ENCODE measurements at places on chromosomes 2 and 18.

DNA sequence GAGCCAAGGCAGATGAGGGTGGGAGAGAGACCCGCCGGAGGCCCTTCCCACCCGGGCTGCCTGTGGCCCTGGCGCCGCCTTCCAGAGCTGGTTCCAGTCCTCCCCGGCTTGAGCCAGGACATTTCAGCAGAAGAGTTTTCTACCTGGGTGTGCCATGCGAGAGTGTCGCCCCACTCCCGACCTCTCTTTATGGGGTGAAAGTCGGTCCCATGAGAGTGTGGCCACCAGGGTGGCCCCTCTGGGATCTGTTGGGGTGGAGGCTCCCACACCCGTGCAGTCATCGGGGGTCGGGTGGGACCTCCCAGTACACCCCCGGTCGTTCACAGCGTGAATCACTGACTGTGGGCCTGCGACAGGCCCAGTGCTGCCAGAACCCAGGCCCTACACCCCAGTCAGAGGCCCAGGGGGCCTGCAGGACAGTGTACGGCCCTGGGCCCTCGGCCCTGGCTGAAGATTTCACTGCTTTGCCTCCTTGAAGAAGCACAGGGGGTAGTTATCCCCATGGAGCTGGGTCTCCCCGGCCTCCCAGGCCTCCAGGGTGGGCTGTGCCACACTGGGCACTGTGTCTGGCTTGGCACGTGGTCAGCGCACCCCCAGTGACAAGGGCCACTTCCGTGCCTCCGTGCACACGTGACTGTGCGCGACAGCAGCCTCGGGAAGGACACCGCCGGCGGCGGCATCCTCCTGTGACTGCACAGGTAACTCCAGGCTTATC, 5.9 kb downstream of the NFATC1 start:
- no peak for ATAC-seq

- no peak for ATAC-seq
These were observed 96.9 kb upstream of the MSH6 start for GRCh38 chr2:47686018-47686417.

DNA sequence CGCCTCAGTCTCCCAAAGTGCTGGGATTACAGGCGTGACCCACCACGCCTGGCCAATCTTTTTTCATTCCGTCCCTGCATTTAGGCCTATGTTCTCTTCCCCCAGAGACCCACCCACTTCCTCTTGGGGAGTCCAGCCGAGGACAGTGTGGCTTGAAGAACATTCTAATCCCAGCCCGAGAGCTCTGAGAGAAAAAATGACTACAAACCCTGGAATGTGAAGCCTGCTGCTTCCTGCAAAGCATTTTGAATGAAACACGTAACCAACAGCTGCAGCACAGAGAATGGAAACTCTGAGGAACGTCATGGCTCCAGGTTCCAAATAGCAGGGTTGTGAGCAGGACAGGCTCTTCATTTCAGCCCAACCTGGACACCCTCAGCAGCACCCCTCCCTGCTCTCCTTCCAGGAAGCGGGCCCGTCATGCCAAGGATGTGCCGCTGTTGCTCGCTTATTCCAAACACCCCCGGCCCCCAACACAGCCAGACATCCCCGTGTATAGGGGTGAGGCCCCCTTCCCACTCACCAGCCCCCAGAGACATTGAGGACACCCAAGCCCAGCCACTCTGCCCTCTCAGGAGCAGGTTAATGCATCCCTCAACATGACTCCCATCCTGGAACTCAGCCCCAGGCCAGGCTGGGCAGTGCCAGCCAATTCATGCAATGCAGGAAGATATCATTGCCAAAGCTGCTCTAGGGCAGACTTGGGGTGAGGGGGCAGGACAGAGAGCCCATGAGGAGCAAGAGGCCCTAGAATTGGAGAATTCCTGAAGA, 139.8 kb downstream of the ZFP36L2 start:
- ATAC-seq = no peak

GRCh38 chr2:240948905-240949790, 43.0 kb downstream of the CROCC2 start:
- ATAC-seq = no peak

DNA sequence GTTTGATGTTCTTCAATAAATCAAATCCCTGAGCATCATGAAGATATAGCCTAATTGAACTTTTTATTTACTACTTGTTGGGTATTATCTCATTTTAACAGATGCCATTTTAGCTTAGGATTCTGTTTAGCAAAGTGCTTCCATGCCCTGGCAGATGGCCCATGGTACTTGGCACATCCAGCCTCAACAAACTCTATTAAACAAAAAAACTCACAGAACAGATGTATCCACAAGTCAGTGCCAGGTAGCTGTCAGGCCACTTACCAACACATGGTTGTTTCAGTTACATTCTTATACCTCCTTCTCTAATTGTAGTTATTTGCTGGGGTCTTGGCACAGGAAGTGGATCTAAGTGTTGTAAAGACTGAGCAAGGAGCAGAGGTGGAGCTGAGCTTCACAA, 29.6 kb downstream of the GAD1 start:
- ATAC-seq = no peak

DNA sequence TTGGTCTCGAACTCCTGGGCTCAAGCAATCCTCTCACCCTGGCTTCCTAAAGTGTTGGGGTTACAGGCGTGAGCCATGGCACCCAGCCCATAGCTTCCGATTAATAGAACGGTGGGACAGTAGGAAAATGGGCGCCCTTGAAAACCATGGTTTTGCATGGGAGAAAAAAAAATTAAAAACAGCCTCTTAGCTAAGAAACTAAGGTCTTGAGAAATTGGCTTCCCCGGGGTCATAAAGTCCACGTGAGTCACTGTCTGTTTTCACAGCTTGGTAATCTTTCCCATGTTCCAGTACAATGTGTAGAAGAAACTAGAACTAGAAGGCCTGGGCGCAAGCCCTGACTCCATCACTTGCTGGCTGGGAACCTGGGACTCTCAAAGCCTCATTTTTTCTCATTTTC, 20.7 kb downstream of the B3GNT2 start:
- ATAC-seq = no peak

DNA sequence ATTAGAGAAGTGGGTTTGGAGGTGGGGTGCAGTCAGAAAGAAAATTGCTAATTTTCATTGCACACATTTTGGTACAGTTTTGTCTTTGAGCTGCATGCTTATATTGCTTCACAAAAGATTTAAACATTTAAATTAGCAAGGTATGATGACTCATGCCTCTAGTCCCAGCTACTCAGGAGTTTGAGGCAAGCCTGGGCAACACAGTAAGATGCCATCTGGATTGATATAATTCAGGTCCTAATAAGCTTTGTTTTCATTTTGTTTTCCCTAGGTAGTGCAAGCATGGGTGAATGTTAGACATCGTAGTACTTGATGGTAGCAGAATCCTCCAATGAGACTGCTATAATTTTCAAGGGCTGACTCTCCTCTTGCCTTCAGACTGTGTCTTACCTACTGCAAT, 396.7 kb upstream of the RGPD4 start:
- no peak for ATAC-seq

DNA sequence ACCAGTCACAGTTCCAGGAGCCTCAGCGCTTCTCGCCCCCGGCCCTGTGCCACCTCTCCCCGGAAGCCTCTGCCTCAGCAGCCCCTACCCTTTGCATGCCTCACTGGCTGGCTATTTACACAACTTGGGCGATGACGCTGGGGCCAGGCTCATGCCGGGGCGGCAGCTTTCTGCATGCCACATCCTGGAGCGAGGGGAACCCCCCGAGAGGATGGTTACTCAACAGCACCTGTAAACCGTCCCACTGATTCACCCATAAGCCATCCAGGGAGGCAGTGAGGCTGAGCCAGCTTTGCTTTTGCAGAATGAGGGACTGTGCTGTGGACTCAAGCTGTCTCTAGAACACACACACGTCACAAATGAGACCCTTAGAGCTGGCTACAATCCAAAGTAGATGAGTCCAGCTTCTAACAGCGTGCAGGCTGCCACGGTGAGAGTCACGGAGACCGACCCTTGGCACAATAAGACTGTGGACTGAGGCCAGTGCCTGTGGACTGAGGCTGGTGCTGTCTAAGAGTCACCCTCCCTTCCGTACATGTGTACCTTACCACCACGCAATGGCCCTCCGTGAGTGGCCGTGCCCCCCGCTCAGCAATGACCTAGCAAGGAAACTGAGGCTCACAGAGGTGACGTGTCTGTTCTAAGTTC, 45.6 kb upstream of the ODC1 start:
- ATAC-seq = peak; percentile 98

DNA sequence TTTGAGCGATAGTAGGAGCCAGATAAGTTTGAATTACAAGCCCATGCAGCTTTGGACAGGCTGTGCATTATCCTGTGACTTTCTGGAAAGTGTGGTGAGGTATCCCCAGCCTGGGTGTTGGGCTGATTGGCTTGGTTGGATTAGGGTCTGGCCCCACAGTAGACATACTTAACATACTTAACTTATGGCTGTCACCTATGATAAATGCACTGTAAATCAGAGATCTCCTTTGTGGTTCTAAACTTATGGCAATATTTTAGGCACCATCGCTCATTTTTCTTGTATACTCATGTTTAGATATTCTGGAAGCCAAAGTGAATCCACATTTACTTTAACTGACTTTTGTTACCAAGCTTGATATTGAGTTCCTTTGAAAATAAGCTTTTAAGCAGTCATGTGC, 54.8 kb downstream of the SPTBN1 start:
- ATAC-seq = no peak

- no peak for ATAC-seq
These were observed 793.3 kb downstream of the TDRD15 start for GRCh38 chr2:21916934-21917522.

GRCh38 chr2:47264143-47264542, 109.0 kb upstream of the STPG4 start:
- ATAC-seq = no peak

GRCh38 chr2:176178757-176179295, 9.6 kb upstream of the HOXD1 start:
- ATAC-seq = no peak

- no peak for ATAC-seq
These were observed 111.9 kb downstream of the NCK2 start for GRCh38 chr2:105856581-105856980.

DNA sequence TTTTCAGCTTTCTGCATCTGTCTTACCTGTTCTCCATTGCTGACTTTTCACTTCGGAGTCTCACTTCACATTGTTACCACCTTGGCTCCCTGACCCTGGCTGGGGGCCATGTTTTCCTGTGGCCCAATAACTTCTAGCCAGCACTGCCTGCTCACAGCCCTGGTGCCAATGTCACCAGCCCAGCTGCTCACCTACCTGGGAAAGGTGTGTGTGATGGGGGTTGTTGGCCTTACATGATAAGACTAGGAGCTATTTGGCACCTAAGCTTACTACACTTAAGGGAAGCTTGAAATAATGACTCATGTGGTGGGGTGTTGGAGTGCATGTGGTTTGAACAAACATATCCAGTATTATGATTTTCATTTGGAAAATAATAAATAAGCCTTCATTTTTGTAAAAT, 37.5 kb upstream of the PGAP1 start:
- no peak for ATAC-seq

DNA sequence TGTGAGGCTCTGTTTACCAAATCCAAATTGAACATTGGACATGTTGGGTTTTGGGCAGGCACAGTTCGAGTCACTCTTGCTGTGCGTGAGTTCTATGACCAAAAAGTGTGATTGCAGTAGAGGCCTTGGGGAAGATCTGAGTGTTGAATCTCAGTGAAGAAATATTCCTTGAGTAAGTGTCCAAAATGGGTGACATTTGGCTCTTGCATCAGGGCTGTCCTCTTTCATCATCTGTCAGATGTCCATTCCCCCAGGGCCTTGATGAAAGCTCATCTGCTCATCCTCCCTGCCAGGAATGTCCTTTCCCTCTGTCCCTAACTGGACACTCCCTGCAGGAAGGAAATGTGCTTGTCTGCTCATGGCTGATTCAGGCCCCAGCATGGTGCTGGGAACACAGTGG, 6.4 kb upstream of the SFTPB start:
- no peak for ATAC-seq

DNA sequence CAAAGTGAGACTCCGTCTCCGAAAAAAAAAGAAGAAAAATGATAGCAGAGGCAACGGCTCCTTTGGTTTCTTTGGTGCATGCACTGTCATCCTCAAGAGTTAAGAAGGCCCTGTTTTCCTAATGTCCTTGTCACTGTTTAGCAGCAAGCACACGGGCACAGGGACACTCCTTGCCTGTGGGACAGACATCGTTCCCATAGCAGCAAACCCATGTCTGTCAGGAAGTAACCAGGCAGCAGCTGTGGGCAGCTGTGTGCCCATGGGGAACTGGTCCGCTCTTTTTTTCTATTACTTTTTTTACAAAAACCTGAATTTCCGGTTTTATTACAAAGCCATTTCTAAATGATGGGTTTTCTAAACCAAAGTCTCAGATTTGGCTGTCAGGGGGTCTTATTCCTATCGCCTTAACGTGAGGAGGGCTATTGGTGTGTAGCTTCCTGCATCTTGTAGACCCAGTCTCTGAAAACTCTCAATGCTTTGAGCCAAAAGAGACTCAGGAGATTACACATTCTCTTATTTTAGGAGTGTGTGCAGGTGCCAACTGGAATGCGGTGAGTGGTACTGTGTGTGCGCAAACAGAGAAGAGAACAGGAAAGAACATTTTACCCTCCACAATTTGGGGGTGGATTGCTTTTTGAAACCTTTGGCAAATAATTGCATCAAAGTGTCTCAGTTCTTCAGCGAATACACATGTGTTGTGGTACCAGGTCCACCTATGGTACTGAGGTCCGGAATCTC, 109.6 kb downstream of the COLEC12 start:
- no peak for ATAC-seq

GRCh38 chr2:130190237-130190636, 8.0 kb downstream of the TUBA3E start:
- no peak for ATAC-seq

DNA sequence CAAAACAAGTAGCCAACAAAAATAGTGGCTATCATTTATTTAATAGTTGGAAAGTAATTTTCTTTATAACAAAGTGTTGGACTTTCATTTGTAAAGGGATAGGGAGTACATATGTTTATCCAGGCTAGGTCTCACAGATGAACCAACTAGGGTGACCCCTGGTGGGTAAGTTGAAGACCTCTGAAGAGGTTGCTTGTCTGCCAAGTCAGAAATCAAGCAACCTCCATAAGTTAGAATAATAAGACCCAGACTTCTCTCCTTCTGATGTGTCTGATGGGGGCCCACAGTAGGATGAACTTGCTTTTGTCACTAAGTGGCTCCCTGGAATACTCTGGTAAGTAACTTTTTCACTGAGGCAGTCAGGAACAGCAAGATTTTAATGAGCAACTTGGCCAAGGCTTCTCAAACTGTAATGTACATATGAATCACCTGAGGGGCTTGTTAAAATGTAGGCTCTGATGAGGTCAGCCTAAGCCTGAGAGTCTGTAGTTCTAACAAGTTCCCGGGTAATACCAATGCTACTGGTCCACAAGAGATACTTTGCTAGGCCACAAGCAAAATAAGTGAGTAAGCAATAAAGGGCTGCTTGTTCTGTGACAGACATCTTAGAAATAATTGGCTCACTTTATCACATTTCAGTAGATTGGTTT, 319.6 kb downstream of the PIK3C3 start:
- ATAC-seq = no peak

DNA sequence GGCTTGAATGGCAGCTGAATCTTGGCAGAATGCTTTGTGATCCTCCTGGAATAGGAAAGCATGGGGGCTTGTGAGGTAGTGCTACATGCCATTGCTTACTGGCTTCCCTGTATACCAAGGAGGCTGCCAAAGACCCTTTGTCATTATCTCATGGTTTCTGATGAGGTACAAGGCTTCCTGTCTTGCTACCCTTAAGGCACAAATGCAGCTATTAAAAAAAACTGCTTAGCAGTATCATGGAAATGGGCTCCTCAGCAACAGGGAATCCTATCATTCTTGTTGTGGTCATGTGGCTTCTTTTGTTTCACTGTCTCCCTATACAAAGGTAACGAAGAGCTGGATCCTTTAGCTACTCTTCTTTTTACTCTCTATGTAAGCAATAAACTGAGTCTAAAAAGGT, 6.6 kb upstream of the KANSL1L start:
- no peak for ATAC-seq

Measured in stimulated activated memory B cell treated with anti-CD40 and anti-IgM and Interleukin-4, amounts not matched to agents 10 μg/mL and 1 μg/mL and 100 μg/mL, for 72 hours (primary cell).